ENCODE measurements at places on chromosomes 2 and 18. TPM values are rescaled to one million over a fixed set of nuclear protein-coding genes. Genes with fewer than 3 reads are reported as not detected.

RAMP1 gene
- 14.9 TPM for total RNA-seq

GNLY gene
- not detected for total RNA-seq

REG3A gene
- not detected for total RNA-seq

HSPE1 gene
- total RNA-seq = 121 TPM

XIRP2 gene
- total RNA-seq = not detected

B3GNT7 gene
- 0.26 TPM for total RNA-seq

SPC25 gene
- 3.9 TPM for total RNA-seq

All from aortic smooth muscle cell (primary cell).